Activated CD4-positive, alpha-beta T cell treated with anti-CD3 and anti-CD28 coated beads for 48 hours (primary cell): ENCODE measurements at places on chromosomes 7 and 10.

- no peak for DNase-seq
Observed at GRCh38 chr10:132100091-132100481, 34.3 kb downstream of the JAKMIP3 start.

- no peak for DNase-seq
Observed at GRCh38 chr10:7485244-7485556, 74.4 kb upstream of the SFMBT2 start.

GRCh38 chr10:69638642-69639041 is 8.6 kb downstream of the FAM241B start:
- no peak for DNase-seq

DNA sequence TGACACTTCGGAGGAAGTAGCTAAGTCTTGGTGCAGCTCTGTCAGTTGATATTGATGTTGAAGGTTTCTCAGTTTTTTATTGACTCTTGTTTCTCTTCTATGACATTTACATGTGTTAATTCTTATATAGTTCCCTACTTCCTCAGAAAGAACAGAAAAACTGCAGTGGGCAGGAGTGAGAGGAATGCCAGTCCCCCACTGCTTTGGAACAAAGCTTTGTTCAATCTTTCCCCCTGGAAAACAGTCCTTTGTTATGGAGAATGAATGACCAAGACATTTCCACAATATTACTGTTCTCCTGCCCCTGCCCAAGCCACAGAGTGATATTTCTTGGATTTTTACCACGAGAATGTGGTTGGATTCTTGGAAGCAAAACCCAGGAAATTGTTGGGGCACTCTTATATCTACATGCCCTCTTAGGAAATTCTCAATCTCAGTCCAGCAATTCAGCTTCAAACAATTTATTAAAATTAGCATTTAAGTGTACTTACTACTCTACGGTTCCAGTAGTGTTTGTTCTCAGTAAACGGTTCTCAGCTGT is 258.0 kb upstream of the KCND2 start:
- DNase-seq, result no peak

DNA sequence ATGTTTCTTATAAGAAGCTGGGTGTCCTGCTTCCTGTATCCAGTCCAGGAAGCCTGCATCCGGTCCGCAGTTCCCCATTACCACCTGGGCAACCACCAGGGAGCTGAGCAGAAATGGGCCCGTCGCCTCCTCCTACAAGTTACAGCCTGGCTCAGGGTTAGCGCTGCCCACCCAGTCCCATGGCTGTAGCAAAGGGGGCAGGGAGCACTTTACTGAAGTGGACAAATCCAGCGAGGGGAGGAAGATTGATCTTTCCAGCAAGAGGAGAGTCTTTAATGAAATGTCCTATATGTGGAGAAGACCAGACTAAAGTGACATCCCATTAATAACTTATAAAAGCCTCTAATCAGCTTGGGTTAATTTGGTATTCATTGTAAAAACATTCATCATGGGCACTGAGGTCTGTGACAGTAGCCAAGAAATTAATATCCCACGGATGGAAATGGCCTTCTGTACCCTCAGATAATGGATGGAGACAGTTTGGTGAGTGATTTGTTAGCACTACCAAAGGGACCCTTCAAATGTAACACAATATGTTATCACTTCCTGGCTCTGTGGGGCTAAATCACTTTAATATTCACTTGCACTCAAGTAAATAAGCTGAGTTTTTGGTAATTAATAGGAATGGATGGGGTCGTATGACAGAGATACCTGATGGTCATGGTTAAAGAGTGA is 323.4 kb downstream of the PAXIP1 start:
- DNase-seq, result no peak

- DNase-seq, result no peak
Observed at GRCh38 chr7:111755383-111755782, 193.1 kb upstream of the IMMP2L start.

DNA sequence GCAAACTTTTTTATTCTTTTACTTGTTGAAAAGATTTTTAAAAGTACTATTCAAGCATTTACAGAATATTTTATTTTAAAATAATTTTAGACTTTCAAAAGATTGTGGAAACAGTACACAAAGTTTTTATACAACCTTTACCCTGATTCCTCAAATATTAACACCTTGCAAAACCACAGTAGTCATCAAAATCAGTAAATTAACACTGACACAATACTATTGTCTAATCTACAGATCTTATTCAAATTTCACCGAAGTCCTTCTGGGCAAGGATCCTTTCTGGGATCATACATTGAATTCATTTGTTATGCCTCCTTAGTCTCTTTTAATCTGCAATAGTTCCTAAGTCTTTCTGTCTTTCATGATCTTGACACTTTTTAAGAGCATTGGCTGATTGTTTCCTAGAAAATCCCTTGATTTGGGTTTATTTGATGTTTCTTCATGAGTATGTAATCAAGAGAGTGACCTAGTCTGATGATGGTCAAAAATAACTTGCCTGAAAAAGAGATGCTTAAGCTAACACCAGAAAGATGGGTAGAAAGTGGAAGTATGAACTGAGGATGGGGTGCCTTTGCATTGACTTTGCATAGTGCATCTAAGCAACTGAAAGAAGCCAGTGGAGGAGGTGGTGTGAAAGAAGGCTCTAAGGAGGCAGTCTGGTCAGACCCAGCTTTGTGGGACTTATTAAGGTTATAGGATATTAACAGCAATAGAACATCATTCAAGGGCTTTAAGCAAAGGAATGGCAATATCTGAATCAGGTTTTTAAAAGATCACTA is 9.7 kb downstream of the STAMBPL1 start:
- DNase-seq, result no peak

DNA sequence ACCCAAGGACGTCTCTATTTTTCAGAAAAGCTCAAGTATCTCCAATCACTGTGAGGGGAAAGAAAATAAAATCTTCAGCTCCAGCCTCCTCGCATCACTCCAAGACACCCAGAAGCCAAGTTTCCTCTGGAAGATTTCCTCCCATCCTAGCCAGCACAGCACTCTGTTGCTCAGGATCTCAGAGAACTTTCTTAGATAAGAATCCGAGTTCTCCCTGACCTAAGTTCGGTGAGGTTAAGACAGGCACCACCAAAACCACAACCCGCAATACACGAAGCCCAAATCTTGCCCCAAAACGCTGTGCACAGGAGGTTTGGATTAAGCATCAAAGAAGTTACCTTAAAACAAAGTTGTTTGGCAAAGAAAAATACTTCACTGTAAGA is 4.2 kb downstream of the FAM53B start:
- DNase-seq, result no peak

GRCh38 chr10:24979685-24980084 is 27.3 kb upstream of the PRTFDC1 start:
- DNase-seq, result no peak

DNA sequence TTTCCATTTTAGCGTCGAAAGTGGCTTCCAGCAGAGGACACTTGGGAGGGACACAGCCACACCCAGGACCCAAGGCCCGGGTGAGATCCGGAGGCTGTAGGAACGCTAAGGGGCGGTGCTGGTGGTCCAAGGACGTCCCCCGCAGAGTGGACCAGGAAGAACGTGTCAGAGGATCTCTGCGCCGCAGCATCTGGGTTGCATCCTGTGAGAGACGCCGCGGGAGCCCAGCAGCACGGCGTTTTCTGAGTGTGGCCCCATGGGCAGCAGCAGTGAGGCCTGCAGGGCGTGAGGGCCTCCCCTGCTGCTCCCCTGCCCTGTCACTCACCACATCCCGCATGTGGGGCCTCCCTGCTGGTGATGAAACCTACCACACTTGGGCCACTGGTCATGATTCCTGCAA is 40.5 kb upstream of the BNIP3 start:
- no peak for DNase-seq

- peak; percentile 40 for DNase-seq
Observed at GRCh38 chr10:128274938-128275337, 148.7 kb upstream of the MKI67 start.

DNA sequence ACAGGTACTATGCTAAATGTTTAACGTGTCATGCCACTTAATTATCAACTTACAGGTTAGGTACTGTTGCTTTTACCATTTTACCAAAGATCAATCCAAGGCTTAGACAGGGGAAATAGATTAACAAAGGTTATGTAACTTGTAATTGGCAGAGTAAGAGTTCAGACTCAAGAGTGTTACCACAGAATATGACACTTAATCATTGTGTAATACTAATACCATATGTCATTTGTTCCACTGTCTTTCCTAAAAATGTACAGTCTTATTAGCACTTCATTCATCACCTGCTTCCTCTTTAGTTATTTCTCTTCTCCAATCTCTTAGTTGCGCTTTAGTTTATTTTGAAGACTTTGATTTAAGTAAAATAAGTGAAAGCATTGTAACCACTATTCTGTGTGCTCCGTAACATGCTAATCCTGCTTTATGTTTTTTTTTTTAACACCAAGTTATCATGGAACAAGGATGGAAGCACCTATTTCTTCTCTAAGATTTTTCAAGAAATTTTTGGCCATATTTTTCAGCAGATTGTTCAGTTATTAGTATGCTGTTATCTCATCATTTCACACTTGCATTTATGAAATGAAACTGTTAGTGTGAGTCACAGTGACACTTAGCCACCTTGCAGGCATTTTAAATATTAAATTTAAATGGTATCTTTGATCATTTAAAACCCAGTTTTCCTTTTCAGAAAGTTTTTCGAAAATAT is 197.3 kb downstream of the PHF14 start:
- DNase-seq, result no peak
